Activated naive CD8-positive, alpha-beta T cell treated with anti-CD3 and anti-CD28 coated beads, Interleukin-2, amount 10 ng/mL, durations not matched to agents 7 days and 5 days (primary cell): ENCODE measurements at places on chromosomes 12 and 14. TPM values are rescaled to one million over a fixed set of nuclear protein-coding genes. Genes with fewer than 3 reads are reported as not detected.

- H3K4me1 ChIP-seq = peaks cover 2% of the 10 kb centered on the region
- no peak overlapping the region for H3K27ac ChIP-seq
- no peak overlapping the region for H3K4me3 ChIP-seq
- no peak for DNase-seq
Observed at GRCh38 chr12:15763328-15763727, 25.9 kb downstream of the EPS8 start.

- no peaks in the 10 kb centered on the region for H3K36me3 ChIP-seq
- no peak overlapping the region for H3K4me3 ChIP-seq
- H3K27ac ChIP-seq = no peak overlapping the region
- peak; percentile 34 for DNase-seq
- H3K4me1 ChIP-seq = no peaks in the 10 kb centered on the region
- no peaks in the 10 kb centered on the region for H3K27me3 ChIP-seq
Observed at GRCh38 chr12:128644664-128645296, 179.0 kb downstream of the SLC15A4 start.

DNA sequence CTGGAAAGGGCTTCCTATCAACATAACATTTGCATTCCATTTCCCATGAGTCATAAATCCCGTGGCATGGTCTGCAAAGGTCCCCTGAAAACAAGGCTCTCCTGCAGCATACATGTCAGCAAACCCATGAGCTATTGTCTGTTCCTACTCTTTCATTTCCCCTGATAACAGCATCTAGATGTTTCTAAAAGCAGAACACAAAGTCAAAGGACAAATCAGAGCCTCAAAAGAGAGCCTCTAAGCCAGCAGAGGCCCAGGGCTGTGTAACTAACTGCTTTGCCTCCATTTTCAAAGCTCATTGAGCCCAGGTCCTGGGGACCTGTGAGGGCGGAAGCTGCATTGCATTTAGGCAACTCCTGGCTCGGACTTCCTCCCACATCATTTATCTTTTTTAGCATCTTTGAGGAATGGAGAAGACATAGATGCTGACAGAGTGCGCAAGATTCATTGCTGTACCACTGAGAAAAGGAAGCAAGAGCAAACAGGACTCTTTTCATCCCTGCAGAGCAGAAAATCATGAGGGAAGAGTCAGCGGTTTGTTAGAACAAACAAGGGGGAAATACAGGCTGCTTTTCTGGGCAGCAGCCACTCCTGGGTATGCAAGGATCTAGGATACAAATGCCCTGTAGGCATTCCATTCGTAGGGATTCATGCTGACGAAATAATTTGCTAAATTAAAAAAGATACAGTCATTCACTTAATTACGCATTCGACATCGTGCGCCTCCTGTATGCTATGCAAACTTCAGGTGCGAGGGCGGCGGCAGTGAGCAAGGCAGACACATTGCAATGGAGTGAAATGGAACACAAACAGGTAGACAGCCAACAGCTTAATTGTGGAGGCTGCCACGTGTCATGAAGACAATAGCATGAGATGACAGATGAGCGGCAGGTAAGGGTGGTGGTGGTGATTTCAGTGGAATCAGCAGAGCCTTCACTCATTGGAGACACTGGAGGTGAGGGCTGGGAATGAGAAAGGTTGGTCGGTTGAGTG, 131.0 kb downstream of the TMEM132D start:
- H3K36me3 ChIP-seq = no peaks in the 10 kb centered on the region
- no peaks in the 10 kb centered on the region for H3K27me3 ChIP-seq
- H3K4me1 ChIP-seq = no peaks in the 10 kb centered on the region
- no peak overlapping the region for H3K4me3 ChIP-seq

GRCh38 chr14:71591929-71592328, 340.3 kb upstream of the RGS6 start:
- H3K27ac ChIP-seq = peak overlapping the region; percentile 32
- peaks cover 57% of the 10 kb centered on the region for H3K4me1 ChIP-seq
- H3K27me3 ChIP-seq = no peaks in the 10 kb centered on the region
- H3K4me3 ChIP-seq = peak overlapping the region; percentile 37
- peaks cover 22% of the 10 kb centered on the region for H3K36me3 ChIP-seq

DNA sequence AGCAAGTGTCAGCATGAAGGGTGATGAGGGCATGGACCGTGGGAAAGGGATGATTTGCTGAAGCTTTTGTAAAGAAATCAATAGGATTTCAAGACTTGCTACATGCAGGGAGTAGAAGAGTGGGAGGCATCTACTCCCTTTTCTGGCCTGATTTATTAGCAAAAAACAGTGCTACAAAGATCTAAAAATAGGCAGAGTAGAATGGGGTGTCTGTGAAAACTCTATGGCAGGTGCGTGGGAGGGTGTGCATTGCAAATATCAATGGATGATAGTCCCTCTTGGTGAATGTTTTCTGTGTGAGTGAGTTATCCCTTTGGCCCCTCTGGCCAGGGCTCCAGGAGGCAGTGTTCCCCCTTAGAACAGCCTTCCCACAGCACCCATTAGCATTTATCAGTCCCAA, 139.0 kb downstream of the SMOC1 start:
- no peaks in the 10 kb centered on the region for H3K36me3 ChIP-seq
- H3K4me3 ChIP-seq = peak overlapping the region; percentile 40
- H3K27me3 ChIP-seq = peaks cover 15% of the 10 kb centered on the region
- no peak for DNase-seq

DNA sequence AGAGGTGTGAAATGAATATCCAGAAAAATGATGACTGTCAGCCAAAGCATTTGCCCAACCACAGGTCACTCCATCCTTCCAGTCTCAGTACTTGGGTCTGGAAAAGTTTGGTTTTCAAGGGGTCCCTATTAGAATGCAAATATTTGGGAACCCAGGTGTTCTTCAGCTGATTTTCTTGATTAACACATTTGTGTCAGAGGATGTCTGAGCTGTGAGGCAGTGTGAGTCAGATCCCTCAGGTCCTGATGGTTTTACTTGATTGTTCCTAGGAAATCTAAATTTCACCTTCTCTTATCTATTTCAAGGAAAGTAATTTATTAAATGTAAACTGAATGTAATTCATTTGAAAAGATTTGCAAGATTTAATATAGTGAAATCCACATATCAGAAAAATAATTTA, 71.5 kb downstream of the SSPN start:
- no peak overlapping the region for H3K4me3 ChIP-seq
- peaks cover 9% of the 10 kb centered on the region for H3K27me3 ChIP-seq
- no peaks in the 10 kb centered on the region for H3K36me3 ChIP-seq
- peaks cover under 1% of the 10 kb centered on the region for H3K4me1 ChIP-seq
- DNase-seq = no peak
- H3K27ac ChIP-seq = no peak overlapping the region

DNA sequence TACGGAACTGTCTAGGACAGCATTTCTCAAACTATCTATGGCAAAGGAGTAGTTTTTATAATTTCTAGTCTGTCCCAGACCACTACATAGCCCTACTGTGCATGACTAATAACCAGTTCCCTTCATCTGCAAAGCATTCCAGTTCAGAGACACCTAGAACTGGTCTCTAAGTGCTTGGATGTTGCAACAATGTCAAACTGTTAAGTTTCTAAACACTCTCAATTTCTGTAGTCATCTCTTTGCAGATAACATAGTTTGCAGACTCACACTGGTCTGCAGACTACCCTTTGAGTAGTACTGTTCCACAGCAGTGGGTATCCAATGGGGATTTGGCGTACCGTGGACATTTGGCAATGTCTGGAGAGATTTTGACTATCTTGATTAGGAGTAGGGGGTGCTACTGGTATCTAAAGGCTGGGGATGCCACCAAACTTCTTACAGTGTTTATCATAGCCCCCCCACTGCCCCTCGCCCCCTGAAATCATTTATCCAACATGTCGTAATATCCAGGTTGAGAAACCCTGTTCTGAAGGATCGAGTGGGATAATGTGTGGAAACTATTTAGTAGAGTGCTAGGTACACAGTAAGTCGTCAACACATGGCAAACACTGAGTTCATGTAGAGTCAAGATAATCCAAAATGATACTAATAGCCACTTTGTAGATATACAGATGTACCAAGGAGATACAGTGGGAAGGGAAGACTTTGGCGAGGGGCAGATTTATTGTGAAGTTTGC, 1.7 kb downstream of the C12orf76 start:
- peaks cover 32% of the 10 kb centered on the region for H3K4me1 ChIP-seq
- no peak overlapping the region for H3K27ac ChIP-seq
- H3K27me3 ChIP-seq = no peaks in the 10 kb centered on the region
- H3K36me3 ChIP-seq = peaks cover 7% of the 10 kb centered on the region
- H3K4me3 ChIP-seq = peak overlapping the region; percentile 55

DNA sequence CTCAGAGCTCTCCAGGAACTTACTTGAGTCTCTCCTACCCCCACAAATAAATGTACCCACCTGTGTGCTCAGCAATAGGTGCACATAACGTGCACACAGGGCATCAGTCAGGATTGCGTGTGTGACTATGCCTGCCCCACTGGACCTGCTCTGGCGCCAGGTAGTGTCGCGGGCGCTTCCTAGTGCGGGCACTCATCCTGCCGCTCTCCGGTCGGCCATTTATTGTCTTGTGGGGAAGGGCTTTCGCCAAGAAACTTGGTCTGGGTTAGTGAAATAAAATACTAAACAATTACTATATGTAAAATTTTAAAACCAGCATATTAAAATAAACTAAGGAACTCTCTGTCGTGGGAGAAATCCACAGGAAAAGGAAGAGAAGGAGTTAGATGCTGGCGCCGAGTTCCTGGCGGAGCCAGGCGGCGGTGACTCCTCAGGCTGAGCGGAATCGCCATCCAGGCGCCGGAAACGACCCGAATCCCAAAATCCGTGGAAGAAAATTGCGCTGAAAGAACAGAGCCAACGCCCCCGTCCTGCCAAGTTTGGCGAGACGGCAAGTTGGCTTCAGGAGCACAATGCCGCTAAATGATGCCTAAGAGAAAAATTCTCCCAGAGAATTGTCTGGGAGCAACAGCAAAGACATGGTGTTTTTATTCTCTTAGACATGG, 7.9 kb upstream of the HOXC13 start:
- H3K27me3 ChIP-seq = peaks cover 96% of the 10 kb centered on the region
- H3K4me1 ChIP-seq = no peaks in the 10 kb centered on the region
- H3K27ac ChIP-seq = no peak overlapping the region

DNA sequence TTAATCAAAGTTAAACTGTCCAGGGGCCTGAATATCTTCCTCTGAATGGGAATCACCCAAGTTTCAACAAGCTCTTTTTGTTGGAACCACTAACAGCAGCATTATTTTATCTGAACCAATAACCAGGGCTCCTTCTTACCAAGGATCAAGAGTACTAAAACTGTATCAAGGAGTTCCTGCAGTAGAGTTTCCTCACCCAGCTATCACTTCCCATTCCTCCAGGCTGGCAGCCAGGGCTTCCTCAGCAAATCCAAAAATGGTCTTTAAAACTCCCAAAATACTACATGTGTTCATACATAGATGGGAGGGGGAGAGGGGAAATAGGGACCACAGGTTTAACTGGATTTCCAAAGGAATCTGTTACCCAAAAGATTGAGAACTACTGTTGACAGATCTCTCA, 10.5 kb downstream of the FMNL3 start:
- no peaks in the 10 kb centered on the region for H3K27me3 ChIP-seq
- peaks cover 24% of the 10 kb centered on the region for H3K4me1 ChIP-seq
- no peak overlapping the region for H3K4me3 ChIP-seq
- H3K27ac ChIP-seq = no peak overlapping the region

DNA sequence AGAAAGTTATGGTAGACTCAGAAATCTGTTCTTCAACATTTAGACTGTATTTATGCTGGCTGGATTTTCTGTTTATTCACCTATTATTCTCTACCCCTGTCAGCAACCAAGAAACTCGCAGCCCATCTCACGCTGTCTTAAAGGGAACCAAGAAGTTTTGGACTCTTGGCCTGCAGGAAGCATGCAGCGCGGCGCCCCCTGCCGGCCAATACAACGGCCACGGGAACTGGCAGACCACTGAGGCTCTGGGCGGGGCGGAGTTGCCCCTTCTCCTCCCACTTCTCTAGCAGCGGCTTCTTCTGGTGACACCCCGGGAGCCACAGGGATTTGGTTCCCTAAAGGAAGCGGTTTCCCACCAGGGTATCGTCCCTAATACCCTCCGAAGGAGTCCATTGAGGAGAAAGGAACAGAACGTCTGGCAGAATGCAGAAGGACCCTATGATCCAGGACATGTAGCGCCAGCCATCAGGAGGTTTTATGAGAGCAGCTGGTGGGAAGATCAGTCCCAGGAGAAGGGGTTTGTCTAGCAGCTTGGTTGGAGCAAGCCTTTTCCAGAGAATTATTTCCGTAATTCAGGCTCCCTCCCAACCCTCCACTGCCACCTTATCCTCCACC, 21.0 kb upstream of the RNASE2 start:
- H3K4me1 ChIP-seq = peaks cover 3% of the 10 kb centered on the region
- H3K36me3 ChIP-seq = no peaks in the 10 kb centered on the region
- peaks cover 7% of the 10 kb centered on the region for H3K27me3 ChIP-seq
- no peak overlapping the region for H3K4me3 ChIP-seq

DNA sequence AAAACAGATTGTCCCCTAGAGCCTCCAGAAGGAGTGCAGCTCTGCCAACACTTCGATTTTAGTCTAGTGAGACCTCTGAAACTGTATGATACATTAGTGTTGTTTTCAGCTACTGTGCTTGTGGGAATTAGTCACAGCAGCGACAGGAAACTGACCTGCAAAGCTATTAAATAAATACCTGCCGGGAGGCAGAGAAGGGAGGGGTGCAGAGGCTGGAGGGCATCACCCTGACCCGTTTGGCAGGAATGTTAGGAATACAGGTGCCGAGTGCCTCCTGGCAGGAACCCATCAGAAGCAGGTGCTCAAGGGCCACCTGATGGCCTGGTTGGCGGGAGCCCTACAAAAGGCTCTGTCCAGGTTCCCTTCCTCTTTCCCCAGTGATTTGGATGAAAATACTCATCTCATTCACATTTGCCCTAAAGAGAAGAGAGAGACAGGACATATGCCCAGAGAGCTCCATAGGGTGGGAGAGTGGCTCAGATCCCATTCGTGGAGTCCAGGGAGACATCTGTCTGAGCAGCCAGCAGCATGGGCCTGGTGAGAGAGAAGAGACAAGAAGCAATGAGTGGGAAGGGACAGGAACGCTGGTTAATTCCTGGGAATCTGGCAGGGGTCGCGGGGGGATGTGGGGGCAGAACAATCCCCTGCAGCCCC, 44.6 kb downstream of the C14orf132 start:
- H3K4me3 ChIP-seq = no peak overlapping the region
- no peak for DNase-seq
- no peak overlapping the region for H3K27ac ChIP-seq
- no peaks in the 10 kb centered on the region for H3K36me3 ChIP-seq
- no peaks in the 10 kb centered on the region for H3K4me1 ChIP-seq

- no peaks in the 10 kb centered on the region for H3K36me3 ChIP-seq
- H3K27ac ChIP-seq = no peak overlapping the region
- H3K4me1 ChIP-seq = no peaks in the 10 kb centered on the region
- H3K27me3 ChIP-seq = no peaks in the 10 kb centered on the region
Observed at GRCh38 chr12:130547480-130548155, 168.5 kb downstream of the RIMBP2 start.

The TPPP2 gene
- not detected for total RNA-seq

The PPP4R4 gene
- 0.57 TPM for total RNA-seq

The HOXC12 gene
- not detected for total RNA-seq

The STX2 gene
- 22.5 TPM for total RNA-seq

The FANCM gene
- 17.7 TPM for total RNA-seq

The C14orf93 gene
- 11.6 TPM for total RNA-seq
